ENCODE measurements at places on chromosomes 5 and 9. TPM values are rescaled to one million over a fixed set of nuclear protein-coding genes. Genes with fewer than 3 reads are reported as not detected.
A peak's percentile ranks its signal among the peaks of the same experiment; 100 is the strongest.

LIFR gene
- 70.8 TPM for total RNA-seq

GRCh38 chr9:82443312-82443711 is 454.7 kb downstream of the SPATA31D1 start:
- no peak for DNase-seq

TMEM232 gene
- total RNA-seq, result 3.7 TPM

OTULINL gene
- 7.5 TPM for total RNA-seq

- DNase-seq, result no peak
These were observed 2.5 kb downstream of the LPAR1 start for GRCh38 chr9:111035543-111036428.

PRLR gene
- total RNA-seq, result 3.6 TPM

- DNase-seq, result no peak
These were observed 39.5 kb downstream of the MACROH2A1 start for GRCh38 chr5:135359374-135360165.

DNA sequence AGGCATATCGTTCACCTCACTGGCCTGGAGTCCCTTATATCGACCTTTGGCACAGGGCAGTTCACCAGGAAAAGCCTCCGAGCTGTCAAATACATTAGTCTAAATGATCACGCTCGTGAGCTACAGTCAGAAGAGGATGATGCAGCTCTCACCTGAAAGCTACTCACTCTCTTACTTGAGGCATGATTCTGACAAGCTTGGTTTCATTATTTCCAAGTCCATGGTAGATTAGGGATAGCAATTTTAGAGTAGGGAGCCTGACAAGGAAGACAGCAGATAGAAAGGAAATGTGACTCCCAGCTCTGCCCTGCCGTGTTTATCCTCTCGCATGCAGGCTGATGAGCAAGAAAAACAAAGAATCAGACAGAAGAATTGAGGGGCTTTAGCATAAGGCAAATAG is 98.0 kb upstream of the MAP1B start:
- no peak for DNase-seq

- DNase-seq, result no peak
These were observed 117.9 kb upstream of the GRIA1 start for GRCh38 chr5:153372425-153373129.

DNA sequence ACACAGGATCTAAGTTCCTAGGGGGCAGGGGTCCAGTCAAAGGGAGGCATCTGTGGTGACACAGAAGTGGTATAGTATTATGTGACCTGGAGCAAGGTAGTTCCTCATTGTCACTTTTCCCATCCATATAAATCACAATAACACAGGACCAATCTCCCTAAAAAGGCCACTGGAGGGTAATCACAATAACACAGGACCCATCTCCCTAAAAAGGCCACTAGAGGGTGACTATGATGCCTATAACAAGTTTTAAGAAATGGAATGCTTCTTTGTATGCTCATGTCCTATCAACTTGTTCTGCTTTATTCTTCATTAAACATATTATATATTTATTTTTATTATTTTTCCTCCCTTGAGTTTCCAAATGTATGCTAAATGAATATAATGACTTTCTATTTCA is 254.6 kb downstream of the ASTN2 start:
- DNase-seq, result no peak

CCL27 gene
- total RNA-seq, result 7.6 TPM

PLPP6 gene
- 5.6 TPM for total RNA-seq

DNA sequence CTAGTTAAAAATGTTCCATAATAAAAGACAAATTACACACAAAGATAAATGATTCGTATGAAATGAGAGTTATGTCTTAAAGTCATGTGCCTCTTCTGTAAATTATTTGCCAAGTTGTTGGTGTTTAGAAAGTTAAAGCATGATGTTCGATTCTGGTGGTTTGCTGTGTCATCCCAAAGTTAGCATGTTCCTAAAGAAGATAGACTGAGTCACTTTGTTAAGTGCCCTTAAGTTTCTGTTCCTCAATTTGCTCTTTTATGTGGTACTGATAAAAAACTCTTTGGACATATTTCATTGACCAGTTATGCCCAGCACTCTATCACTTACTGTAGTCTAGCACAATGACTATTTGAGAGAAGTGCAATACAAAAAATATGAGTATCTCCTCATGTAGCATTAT is 366.9 kb upstream of the ZNF608 start:
- no peak for DNase-seq

DNA sequence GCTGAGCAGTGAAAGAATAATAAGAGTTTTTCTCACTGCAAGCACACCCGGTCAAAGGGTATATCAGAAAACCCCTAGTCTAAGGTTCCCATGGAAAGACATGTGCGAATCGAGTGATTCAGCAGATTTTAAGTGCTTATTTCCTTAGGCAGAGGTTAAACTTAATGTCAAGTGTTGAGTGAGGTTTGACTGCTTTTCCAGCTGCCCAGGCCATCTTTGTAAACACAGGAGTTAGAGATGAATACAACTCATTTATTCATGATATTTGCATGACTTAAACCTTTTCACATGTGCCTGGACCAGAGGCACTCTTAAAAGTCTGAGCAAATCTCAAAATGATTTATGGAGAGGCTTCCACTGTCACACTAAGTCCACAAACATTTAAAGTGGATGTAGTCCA is 137.8 kb upstream of the RGMB start:
- DNase-seq, result no peak

DNA sequence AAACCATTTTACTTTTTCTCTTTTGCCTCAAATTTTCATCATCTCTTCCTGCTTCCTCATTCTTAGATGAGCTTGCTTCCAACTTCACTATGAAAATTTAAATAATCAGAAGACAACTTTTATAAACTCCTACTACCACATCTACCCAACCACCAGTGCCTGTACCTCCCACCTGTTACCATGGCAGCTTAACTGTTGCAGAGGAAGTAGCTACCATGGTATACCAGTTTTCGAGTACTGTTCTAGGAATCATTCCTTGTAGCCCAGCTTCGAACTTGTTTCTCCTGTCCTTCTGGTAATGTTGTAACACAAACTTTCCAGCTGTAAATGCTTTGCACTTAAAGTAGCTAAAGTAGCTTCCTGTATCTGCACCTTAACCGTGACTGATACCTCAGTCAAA is 266.8 kb upstream of the NREP start:
- no peak for DNase-seq

GRCh38 chr9:33103501-33104281 is 27.2 kb upstream of the SMU1 start:
- DNase-seq, result no peak

DNA sequence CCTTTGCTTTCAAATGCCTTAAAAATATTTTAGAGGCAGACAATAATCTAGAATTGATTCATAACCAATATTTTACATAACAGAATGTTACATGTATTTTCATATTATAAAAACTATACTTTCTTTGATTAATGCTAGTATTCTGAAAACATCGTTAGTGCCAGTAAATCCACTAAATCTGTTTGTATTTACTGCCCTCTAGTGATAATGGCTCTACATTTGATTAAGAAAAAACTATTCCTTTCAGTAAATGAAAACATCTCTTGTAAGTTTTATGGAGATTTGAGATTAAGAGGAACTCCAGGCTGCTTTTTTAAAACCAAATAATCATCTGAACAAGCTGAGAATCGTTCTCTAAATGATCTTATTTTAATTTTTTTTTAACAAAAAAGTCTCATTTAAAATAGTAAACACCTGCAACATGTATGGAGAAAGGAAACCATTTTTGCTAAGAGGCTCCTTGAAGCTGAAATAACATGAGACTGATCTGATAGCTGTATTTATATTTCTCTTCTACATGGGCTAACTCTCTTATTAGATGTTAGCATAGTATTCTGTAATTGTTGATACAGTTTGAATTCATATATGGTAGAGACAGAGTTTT is 424.7 kb downstream of the RAB3C start:
- DNase-seq, result peak; percentile 6

DNA sequence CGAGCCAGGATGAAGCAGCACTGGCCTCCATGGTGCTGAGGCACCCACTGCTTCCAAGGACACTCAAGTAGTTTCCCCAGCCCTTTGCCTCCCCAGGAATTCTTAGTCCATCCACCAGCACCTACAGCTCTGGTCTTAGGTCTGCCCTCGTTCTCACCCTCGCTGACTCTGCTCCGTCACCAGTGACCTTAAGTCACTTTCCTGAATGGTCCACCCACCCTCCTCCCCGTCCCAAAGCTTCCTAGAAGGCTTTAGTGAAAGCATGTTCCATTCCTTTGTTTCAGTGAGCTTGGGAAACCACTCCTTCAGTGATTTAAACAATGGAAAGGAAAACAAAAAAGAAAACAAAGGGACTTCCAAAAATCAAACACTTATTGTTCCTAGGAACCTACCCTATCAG is 54.6 kb upstream of the MAP3K1 start:
- no peak for DNase-seq

DNA sequence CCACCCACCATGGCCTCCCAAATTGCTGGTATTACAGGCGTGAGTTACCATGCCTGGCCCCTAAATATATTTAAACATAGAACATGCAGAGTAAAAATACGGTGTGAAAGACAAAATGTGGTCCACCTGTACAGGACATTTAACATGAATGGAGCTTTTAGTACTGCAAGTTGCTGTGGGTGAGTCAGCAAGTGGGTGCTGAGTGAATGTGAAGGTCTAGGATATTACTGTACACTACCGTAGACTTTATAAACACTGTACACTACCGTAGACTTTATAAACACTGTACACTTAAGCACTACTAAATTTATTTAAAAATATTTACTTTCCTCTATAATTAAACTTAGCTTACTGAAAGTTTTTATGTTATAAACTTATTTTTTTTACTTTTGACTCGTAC is 317.8 kb downstream of the PRDM9 start:
- no peak for DNase-seq

GRCh38 chr9:34986540-34987047 is 3.0 kb upstream of the DNAJB5 start:
- DNase-seq, result no peak

DNA sequence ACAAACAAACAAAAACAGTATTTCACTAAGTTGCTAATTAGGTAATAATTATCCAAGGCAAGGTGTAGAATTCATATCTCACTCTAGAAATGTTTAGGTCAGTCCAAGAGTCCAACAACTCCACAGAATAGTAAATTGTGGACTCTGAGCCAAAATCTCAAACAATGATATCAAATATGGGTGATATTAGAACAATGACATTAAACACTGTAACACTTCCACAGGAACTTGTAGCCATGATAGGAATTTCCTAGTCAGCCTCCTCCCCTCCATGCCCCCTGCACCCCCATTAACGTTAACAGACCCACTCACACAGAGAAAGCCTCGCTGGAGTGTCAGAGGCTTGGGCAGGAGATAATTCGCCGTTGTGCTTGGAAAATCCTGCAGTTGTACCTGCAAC is 305.0 kb upstream of the PIK3R1 start:
- DNase-seq, result no peak

DNA sequence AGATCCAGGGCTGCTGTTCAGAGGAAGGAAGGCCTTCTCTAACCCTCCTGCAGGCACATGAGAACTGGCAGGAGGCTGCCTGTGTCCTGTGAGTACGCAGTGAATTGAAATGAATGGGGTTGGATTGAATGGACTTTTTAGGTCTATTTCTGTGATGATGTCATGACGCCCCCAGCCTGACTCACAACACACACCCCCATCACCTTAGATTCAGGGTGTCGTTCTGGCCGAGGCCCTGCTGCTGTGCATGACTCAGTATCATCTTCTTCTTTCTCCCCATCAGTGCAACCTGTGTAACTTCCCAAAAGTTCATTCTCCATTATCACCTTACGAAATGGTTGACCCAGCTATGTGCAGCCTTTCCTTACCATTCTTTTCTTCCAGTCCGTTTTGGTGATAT is 5.4 kb downstream of the PCAT7 start:
- DNase-seq, result no peak

C5orf47 gene
- not detected for total RNA-seq
